HEK293T (cell line): ENCODE measurements at places on chromosomes 2 and 18.

GRCh38 chr2:123640685-123641335 is 384.3 kb upstream of the CNTNAP5 start:
- no peak for DNase-seq

DNA sequence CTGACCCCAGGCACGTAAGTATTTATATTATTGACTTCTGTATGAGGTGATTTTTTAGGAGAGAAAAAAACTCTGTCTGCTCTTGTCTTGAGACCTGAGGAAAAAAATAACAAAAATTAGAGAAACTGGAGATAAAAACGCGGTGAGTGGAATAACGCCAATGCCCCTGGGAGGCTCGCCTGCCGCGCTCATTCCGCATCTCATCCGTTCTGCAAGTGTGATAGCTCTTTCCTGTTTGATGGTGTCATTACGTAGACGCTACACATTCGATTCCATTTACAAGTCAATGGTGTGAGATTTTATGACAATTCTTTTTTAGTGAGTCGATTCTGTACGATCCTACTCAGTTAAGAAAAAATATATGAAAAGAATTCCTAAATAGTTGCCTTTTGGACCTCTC is 194.3 kb upstream of the SMIM21 start:
- no peak for DNase-seq

- no peak for DNase-seq
These were observed 38.8 kb downstream of the EPHA4 start for GRCh38 chr2:221533299-221533698.

DNA sequence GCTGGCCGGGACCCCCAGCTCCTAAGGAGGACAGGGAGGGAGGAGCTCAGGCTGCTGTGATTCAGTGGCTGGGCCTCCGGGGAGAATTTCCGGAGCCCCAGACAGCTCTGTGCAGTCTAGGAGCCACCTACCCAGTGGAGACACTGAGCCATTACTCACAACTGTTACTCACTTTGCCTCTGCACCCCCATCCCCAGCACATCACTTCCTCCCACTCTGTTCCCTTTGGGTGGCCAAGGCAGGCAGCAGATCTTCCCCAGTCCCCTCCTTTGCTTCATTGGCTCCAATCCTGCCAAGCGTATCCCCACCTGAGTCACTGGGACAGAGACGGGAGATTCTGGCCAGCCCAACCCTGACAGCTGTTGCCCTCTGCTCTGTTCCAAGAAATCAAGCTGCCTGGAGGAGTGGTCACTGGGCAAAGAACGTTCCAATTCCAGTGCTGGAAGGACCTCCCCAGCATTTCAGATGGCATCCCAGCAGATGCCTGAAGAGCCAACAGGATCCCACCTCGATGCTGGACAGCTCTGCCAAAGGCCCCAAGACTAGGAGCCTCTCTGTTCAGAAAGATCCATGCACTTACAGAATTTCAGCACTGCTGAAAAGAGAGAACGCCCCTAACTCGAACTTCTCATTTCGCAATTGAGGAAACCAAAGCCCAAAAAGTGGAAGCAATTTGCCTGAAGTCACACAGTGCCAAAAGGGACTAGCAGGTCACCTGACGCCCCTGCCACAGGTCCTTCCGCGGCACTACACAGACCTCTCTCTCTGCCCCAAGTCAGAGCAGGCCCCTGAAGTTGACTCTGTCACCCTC is 68.3 kb downstream of the TNS1 start:
- no peak for DNase-seq

DNA sequence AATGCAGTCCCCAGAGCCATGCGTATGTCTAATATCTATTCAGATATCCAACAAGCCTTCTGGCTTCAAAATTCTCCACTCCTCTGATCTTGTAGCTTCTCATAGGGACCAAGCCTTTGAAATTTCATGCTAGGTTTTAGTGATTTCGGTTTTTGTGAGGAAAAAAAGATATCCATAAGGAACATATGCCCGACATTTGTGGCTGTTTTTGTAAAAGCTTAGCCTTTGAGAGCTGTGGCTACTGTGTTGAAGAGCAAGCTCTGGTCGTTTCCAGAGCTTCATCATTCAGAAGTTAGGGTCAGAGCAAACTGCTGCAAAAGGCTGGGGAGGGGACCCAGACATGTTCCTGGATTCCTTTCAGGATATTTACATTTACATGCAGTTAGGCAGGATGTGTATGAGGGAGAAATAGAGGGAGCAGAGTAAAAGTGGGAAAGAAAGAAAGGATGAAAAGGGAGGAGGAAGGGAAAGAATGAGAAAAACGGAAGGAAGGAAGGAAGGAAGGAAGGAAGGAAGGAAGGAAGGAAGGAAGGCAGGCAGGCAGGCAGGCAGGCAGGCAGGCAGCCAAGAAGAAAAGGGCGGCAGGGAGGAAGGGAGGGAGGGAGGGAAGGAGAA is 70.2 kb downstream of the NCKAP5 start:
- DNase-seq: no peak

- DNase-seq: no peak
These were observed 170.1 kb upstream of the THUMPD2 start for GRCh38 chr2:39949131-39949530.

- no peak for DNase-seq
These were observed 92.7 kb upstream of the KLF7 start for GRCh38 chr2:207258263-207258991.

DNA sequence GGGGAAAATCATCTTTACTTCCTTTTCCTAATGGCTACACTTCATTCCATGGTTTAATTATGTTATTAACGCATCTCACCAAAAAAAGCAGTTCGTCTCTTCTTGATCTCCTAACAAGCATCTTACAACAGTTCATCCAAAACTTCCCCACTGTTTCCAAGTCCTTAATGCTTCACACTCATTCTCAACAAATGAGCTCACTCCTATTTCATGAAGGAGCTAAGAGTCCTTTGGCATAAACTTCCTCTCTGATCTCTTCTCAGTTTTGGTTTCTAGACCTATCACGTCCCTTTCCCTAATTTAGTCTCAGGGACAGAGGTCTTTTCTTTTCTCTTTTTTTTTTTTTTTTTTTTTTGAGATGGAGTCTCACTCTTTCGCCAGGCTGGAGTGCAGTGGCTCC is 205.9 kb upstream of the SLC39A10 start:
- no peak for DNase-seq

DNA sequence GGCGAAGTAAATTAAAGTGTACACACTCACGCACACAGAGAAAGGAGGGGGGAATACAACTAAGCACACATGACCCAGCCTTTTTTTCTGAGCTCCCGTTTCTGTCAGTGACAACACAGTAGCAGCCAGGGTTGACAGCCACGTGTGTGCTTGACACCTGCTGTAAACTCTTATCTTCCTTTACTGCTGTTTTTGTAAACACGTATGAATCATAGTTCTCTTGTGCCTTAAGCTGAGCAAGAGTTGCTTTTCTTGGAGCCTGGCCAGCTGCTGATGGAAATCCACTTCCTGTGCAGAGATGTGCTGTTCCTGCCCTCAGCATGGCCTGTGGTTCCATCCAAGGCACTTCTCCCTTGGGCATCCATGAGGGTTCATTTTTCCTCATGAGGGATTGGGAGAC is 561.9 kb downstream of the GALR1 start:
- no peak for DNase-seq

DNA sequence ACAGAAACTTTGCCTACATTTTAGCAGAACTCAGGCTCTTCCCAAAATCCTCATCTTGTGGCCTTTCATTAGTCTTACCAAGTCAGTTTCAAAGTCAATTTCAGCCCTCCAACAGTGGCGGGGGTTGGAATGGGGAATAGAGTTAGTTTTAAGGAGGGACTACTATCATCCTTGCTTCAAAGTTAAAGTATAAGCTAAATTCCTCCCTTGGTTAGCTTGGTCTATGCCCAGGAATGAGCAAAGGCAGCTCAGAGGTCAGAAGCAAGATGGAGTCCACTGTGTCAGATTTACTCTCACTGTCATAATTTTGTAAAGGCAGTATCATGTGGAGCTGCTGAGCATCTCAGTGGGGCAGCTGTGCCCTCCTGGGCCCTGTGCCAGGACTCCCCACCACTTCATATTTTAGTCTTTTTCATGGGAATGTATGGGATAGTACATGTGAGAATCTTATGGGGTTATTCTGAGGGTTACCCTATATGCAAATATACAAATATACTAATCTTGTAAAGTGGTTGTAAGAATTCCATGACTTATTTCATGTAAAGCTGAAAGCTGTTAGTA is 145.2 kb upstream of the MMADHC start:
- DNase-seq: no peak

DNA sequence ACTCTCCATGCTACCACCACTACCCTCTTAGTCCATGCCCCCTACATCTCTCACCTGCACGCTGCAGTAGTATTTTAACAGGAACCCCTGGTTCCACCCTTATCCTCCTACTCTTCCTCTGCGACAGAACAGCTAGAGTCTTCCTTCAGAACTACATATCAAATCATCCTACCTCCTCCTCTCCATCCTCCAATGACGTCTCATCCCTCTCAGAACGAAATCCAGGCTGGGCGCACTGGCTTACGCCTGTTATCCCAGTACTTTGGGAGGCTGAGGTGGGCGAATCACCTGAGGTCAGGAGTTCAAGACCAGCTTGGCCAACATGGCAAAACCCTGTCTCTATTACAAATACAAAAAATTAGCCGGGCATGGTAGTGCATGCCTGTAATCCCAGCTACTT is 10.3 kb upstream of the KIF3C start:
- no peak for DNase-seq

DNA sequence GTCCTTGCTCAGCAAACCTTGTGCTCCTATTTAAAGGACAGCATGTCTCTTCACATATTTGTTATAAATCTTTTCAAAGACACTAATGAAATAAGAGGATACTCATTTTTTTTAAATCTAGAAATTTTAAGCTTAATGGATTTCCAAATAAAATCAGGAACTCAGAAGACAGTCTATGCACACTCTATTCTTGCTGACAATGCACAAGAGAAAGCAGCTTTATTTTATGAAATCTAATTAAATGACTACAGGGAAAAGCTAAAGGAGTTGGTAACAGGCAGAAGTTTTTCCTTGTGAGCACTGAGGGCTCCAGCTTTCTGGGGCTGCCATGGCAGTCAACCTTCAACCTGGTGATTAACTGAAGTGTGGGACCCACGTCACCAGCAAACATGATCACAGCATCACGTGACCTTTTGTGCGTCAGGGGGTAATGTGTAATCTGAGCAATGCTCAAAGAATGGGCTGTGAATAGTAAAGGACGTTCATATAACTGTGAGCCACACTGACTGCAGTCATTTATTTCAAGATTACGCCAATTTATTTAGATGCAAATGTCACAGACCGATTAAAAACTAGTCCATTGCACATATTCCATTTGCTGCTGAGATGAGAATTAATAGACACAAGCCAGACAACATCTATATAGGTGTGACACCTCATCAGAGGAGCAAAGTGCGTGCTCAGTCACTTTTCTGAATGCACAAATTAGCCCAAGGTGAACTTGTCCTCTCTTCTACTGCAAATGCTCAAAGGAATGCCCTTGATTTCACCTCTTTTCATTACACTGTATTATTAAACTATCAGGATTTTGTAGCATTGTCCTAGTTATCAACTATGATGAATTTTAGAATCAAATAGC is 11.6 kb upstream of the DNER start:
- peak; percentile 20 for DNase-seq

GRCh38 chr18:77114415-77115191 is 18.0 kb downstream of the MBP start:
- DNase-seq: no peak

DNA sequence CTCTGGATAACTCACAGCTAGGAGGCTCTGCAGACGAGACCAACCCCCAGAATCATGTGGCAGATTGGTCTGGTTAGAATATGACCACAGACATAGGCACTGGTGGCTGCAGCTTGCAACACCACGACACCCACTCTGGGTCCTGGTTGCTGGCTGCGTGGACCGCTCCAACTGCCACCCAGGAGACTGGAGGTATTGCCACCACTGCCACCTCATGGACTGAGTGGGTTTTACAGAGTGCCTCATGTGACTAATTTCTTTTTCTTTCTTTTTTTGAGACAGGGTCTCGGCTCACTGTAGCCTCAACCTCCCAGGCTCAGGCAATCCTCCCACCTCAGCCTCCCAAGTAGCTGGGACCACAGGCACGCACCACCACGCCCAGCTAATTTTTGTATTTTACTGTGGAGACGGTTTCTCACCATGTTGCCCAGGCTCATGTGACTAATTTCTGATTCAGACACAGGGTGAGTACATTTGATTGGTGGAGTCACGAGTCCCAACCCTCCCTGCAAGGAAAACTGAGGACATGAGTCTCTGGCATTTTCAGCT is 29.9 kb upstream of the NT5DC4 start:
- DNase-seq: peak; percentile 71

- DNase-seq: no peak
These were observed 37.9 kb downstream of the EHD3 start for GRCh38 chr2:31271851-31272267.

DNA sequence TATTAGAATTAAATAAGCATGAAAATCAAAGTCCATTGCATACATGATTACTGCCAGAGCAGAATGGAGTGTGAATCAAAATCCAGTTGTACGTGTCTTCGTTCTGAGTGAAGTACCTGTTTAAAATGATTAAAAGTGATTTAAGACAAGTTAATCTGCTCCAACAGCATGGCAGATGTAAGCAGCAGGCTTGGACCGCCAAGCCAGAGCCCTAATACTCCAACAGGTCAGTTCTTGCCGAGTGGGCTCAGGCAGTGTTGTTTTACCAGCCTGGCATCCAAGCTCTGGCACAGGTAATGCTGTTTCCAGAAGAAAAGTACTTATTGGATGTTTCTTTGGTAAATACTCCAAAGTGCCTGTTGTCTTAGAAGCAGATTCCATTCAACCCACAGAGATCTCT is 171.4 kb upstream of the EPAS1 start:
- DNase-seq: no peak

DNA sequence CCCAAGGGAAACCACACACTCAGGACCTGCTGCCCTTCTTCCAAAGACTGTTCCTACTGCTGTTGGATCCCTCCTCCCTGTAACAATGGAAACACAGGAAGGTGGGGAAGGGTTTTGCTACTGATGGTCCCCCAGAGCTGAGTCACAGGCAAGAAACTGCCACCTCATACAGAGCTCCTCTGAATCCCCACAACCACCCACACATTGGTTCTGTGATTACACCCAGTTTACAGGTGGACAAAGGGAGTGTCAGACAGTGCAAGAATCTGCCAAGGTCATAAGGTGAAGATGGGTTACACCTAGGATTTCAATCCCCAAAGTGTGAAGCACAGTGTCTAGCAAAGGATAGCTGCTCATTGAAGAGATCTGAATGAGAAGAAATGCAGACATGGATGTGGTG is 141.7 kb upstream of the LMAN1 start:
- DNase-seq: no peak

GRCh38 chr2:119432851-119433522 is 1.3 kb downstream of the TMEM37 start:
- no peak for DNase-seq

DNA sequence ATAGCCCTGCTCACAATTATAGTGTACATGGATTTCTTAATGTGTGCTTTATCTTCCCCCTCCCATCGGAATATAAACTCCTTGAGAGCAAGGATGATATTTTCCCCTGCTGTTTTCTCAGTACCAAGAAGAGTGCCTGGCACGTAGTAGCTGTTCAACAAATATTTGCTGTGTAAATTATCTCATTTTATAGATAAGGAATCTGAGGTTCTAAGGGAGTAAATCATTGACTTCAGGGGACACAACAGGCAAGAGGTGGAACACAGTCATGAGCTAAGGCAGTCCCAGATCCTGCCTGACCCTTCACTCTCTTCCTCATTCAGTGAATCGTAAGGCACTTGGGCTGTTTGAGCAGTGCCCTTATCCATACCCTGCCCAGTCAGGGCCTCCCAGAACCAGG is 187.3 kb upstream of the TNP1 start:
- DNase-seq: no peak
